Lung (tissue), 17 donors: ENCODE measurements at places on chromosomes 1 and 21.

DNA sequence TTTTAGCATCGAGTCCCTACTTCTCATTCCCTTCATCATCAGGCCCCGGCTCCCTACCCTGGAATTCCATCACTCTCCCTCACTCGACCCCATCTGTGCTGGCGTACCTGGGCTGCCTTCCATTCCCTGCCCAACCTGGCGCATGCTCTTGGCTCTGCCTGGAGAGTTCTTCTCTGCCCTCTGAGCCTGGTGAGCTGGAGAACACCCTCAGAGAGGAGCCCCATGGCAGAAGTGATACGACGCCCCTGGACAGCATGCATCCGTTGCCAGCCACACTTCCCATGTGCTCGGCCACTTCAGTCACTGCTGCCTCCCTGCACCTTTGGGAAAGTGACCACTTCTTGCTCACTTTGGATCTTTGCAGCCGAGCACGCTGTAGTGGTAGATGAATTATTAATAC is 30.1 kb downstream of the OLFML2B start:
- DNase-seq = no peak

DNA sequence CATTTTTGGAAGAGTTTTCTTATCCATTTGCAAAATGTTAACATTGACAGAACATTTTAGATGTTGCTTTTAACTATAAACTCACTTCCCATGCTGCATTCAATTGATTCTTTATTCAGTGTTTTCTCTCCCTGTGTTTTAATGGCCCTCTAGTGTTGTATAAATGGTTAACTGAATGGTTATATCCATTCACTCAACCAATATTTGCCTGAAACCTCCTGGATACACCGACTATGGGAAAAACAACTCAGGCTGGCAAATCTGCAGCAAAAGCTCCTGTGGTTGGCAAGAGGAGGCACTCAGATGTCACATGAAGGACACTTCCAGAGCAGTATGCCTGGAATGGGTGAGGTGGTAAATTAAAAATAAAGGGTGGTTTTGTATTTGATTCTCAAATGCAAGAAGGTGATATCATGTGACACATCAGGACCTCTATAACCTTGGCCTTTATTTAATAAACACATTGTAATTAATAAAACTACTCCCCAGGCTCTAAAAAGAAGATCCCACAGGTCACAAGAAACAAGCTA is 107.6 kb downstream of the BCAR3 start:
- no peak for DNase-seq

GRCh38 chr1:76038287-76039004 is 36.1 kb upstream of the ST6GALNAC3 start:
- DNase-seq = no peak

- DNase-seq = no peak
These were observed 29.9 kb downstream of the PSMG1 start for GRCh38 chr21:39153373-39153772.

DNA sequence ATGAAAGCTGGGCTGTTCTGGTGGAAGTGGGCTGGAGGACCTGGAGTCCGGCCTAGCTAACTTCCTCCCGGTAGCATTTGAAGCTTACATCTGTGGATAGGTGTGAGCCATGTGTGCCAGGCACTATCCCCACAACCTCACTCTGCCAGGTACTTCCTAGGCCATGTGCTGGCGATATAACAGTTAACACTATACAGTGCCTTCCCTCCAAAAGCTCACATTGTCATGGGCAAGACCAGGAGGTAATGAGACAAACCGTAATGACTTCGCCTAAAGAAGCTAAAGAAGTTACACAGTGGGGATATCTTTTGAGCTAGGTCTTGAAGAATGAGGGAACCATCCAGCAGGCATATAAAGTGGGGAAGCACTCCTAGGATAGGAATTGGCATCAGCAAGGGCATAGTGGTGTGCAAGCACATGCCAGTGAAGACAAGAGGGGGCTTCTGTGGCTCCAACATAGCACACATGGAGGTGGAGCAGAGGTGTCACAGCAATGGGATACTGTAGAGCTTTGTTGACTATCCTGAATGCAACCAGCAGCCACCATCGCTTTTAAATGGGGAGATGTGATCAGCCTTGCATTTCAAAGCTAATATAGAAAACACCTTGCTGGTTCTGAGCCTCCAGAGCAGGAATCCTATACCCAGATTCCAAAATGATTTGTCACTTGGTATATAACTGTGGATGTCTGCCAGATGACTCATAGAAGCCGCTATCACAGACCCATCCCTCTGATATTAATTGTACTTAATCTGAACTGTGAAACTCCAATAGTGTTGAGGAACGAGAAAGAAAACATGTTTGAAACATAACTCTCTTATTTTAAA is 466.3 kb downstream of the LMO4 start:
- no peak for DNase-seq

GRCh38 chr1:175742790-175743459 is 470 bp downstream of the TNR start:
- peak; percentile 87 for DNase-seq

DNA sequence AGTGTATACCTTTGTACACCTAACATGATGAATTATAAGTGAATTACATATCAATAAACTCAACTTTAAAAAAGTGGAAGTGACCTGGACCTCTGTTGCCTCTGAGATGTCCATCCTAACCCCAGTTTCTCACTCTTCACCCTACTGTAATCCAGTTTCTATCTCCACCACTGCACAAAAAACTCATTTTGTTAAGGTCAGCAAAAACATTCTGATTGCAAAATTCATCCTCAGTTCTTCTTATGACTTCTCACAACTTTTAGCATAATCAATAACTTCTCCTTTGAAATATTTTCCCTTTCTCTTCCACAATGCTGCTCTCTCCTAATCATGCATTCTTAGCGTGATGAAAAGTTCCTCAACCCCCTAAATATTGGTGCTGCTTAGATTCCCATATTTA is 129.8 kb downstream of the CRB1 start:
- DNase-seq = no peak

DNA sequence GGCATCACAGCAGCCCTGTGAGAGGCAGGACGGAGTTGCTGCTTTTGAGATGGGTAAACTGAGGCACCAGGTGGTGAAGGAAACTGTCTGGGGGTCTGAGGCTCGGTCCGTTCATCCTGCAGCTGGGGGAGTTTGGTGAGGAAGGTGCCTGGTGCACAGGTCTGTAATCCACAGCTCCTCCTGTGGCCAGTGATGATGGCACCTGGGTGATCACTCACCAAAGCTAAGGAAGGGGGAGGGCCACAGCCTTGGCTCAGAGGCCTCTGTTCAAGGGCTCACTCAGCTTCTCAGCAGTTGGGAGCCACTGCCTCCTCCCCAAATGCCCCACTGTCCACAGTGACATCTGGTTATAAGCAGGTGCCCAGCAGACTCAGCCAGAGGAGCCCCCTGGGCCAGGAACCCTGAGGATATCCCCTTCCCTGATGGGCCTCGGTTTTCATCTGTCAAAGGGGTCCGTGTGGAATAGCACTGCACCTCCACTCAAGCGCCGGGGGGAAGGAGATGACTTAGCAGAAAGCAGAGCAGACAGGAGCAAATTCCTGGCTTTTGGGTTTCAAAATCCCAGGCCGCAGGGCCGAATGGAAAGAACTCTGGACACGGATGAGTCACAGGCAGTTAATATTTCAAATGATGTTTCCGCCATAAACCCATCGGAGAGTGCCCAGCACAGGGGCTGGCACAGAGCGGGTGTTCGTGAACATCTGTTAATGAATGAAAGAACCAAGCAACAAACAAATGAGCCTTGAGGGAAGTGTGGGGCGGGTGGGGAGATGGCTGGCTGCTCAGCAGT is 82.8 kb downstream of the DMRTB1 start:
- no peak for DNase-seq

DNA sequence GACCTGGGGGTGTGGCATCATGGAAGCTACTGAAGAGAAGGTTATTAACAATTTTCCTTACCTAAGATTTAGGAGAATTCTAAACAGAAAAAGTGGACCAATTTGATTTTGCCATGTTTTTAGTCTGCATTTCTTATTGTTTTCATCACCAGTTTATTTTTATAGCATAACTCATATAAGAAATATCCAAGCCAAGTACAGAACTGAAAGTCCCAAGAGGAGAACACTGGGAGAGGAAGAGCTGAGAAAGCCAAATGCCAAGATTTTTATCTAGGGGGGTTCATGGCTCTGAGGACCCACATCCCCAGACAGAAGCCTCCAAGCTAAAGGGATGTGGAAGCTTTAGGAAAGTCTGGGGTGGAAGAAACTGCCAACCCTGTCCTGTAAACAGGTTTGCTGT is 109.4 kb upstream of the DUSP10 start:
- no peak for DNase-seq

- peak; percentile 37 for DNase-seq
These were observed 10.5 kb downstream of the ATP5IF1 start for GRCh38 chr1:28246427-28246832.

GRCh38 chr1:25912076-25912831 is 6.0 kb upstream of the STMN1 start:
- no peak for DNase-seq

GRCh38 chr1:173318788-173319187 is 111.7 kb upstream of the TNFSF4 start:
- no peak for DNase-seq

DNA sequence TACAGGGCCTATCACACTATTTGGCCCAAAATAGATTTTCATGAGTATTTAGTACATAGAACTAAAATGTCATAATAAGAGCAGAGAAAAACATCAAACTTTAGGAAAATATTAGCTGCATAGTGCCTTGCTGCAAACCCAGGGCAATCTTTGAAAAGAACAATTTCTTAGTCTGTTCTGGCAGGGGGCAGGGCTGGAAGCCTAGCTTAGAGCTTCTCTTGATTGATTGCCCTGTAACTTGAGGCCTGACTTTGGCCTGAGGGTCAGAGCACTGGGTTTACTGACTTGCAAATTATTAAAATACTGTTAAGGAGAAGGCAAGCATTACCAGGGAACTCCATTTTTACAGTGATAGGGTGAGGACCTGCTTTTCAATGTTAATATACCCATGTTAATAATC is 115.8 kb upstream of the SPAG17 start:
- DNase-seq = no peak

DNA sequence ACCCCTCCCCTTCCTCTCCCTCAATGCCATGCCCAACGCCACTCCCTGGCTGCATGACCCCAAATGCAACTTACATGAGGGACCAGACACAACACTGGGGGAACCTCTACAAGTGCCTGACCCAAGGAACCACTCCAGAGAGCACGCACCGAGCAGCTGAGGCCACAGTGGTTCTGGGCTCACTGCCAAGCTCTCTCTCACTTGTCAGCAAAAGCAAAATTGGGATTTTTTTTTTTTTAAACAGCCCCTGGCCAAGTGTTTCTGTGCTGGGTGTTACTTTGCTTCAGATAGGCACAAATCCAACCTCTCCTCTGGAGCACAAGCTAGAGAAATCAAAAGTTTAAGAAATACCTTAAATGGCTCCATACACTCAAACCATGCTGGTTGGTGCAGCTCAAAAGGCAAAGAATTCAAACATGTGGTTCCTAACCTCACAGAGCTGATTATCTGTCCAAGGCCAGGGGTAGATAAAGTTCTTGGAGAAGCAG is 363.0 kb downstream of the SETD4 start:
- DNase-seq = peak; percentile 83

- DNase-seq = peak; percentile 4
These were observed 29.7 kb upstream of the CDC14A start for GRCh38 chr1:100322436-100323211.

DNA sequence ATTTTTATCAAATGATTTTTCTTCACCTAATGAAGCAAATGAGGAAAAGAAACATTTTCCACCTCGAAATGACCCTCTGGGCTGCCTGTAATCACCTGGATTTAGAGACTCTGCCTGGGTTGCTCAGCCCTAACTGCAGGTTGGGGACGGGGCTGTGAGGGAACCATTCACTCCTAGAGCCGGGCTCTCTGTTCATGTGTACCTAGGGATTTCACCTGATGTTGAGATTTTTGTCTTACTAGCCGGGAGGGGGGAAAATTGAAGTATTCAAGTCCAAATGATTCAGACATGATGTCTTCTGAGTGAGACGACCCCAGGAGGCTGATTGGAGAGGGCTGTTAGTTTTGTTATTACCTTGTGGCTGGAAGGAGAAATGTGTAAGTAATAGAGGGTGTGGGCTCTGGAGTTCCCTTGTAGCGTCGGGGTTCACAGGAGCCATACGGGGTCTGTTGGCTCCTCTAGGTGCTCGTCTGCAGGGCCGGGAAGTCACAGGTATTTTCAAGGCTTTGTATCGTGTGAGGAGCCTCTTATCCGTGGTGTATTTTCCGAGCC is 42.3 kb upstream of the PWP2 start:
- DNase-seq = no peak

GRCh38 chr1:40477678-40478053 is 576 bp downstream of the ZFP69 start:
- no peak for DNase-seq

GRCh38 chr1:73781251-73781650 is 416.7 kb downstream of the LRRIQ3 start:
- DNase-seq = no peak

- no peak for DNase-seq
These were observed 8.2 kb downstream of the FABP3 start for GRCh38 chr1:31364561-31365250.

- no peak for DNase-seq
These were observed 4.6 kb upstream of the MAB21L3 start for GRCh38 chr1:116106646-116107045.

DNA sequence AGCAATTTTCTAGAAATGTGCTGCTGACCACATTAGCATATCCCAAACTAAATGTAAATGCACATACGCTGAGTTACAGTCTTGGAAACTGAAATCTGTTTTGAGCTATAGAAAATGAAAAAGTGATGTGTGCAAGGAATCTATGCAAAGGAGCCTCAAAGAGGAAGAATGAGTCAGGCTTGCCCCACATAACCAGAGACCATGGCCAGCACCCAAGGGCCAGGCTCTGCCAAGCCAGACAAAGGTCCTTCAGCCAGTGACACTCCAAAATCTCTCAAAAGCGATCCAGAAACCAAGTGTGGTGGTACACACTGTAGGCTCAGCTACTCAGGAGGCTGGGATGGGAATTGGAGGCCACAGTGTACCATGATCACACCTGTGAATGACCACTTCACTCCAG is 195.2 kb downstream of the TOMM20 start:
- no peak for DNase-seq

DNA sequence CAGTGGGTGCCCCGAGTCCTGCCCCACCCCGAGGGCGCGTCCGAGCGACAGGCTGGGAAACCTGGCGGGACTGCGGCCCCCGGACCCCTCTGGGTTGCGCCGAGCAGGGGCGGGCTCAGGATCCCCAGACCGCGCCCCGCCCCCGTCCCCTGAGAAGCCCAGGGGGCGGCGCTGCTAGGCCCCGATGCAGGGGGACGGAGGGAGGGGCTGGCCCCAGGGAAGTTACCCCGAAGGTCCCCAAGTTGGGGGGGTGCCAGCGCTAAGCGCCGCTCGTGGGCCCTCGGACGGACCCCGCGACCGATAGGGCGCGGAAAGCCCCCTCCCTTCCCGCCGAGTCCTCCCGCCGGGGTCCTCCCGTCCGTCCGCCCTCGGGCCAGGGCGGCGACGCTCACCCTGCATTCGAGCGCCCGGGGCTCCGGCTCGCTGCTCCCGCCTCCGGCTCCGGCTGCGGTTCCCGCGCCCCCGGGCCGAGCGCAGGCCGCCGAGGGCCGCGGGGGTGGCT is 414 bp downstream of the GPR153 start:
- DNase-seq = peak; percentile 57

DNA sequence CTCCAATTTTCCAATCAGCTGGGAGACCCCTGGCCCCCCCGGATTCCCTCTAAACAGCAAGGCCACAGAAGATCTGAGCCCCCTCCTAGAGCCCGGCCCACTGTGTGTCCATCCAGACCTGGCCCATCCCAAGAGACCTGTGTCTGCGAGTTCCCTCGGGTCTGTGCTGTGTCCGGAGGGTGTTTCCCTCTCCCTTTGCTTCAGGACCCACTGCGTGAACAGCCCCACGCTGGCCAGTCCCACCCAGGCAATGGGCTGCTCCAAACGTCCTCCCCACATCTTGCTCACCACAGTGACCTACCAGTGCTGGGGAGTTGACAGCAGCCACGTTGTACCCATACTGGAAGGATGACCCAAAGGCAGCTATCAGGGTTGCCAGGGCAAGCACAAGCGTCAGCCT is 11.6 kb downstream of the SLC2A5 start:
- DNase-seq = no peak
